HAP-1 (cell line): ENCODE measurements at places on chromosomes 1 and 21.

DNA sequence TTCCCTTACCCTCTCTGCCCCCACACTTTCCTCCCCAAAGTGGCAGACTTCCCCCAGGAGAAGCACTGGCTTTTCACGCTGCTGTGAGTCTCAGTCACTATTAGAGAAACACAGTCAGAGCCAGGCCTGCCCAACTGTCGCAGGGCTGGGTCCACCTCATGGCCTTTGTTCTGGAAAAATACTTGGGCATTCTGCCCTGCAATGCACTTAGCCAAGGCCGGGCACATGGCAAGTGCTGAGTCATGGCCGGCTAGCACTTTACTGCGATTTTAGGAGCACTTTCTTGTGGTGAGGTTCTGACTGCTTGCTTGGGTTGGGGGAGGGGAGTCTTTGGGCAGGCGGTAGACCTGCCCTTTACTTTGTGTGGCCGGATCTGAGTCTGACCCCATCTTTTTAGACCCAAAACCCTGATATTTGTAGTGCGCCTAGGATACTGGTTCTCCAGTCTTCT is 7.7 kb downstream of the EPHX1 start:
- no peak for DNase-seq

DNA sequence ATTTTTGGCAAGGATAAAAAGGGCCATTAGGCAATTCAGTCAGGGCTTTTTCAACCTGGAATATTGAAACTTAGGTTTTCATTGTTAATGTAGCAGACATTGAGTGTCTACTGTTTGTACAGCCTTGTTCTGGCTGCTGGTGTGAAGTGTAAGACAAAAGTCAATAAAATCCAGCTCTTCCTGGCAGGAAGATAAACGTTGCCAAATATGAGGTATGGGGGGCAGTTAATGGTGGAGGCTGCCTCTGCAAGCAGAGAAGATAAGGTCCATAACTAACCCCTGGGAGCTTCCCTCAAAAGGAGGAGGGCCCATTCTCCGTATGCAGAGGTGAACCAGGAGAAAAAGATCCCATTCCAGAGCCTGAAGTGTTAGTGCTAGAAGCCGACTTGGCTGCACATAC is 19.5 kb upstream of the SHE start:
- no peak for DNase-seq

DNA sequence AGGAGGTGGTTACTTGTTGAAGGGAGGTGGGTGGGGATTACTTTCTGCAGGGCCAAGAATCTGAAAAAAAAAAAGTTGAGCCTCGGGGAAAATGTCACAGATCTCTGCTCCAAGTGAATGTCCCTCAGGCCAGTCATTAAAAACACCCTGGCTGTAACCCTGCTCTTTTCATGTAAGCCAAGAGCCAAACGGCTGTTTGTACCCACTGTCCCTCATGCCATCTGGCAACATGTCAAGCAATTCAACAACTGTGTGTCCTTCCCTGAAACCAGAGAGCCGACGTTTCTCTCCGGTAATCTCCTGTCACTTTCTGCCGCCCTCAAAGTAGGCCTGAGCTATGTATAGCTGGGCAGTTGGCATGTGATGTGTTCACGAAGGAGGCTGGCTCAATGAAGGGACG is 14.7 kb downstream of the CASQ2 start:
- DNase-seq, result no peak

GRCh38 chr21:27407271-27407670 is 440.4 kb upstream of the ADAMTS5 start:
- DNase-seq, result no peak

DNA sequence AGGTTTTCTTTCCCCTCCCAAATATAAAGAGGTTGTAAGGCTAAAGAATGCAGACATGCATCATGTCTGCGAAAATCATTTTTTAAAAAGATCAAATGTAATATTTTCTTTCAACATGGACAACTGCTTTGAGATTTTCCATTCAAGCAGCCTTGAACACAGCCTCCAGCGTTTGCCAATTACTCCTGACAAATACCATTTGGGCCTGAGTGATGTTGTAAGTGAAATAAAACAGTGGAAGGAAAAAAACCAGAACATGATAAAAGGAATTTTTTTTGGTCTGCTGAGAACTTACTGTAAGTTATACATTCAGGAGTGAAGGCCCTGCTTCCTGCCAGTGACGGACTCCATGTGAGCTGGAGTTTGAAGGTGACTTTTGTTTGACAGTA is 37.2 kb downstream of the SETD4 start:
- no peak for DNase-seq

- no peak for DNase-seq
These were observed 4.0 kb upstream of the ZBTB18 start for GRCh38 chr1:244046907-244047611.

DNA sequence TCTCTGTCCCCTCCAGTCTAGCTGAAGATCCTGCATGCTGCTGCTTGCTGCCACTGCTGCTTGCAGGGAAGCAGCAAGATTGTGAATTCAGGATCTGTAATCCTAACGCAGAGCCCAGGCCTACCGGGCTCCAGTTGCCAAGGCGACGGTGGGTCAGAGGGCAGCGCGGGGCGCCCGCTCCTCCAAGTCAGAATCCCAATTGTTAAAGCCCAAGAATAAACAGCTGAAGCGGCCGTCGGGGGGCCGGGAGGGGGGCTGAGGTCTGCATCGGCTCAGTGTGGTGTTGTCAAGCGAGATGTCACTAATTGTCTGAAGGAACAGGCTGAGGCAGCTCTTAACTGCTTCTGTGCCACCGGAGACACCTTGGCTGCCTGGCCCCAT is 36.8 kb downstream of the AHDC1 start:
- DNase-seq, result no peak

DNA sequence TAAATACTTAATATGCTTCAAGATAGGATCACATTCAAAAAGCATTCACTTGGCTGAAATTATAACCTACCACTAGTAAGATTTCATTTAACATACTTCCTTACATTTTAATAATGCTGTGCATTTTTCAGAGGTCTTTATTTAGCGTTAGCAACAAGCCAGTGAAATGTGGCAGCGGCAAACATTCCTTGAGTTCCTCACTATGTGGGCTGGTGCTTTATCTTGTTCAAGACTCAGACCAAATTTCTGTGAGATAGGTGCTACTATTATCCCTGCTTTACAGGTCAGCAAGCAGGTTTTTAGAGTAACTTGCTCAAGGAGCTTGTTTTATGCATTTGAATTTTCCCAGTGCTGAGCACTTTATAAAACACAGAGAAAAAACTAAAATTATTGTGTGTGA is 132.7 kb downstream of the PLPPR4 start:
- no peak for DNase-seq

DNA sequence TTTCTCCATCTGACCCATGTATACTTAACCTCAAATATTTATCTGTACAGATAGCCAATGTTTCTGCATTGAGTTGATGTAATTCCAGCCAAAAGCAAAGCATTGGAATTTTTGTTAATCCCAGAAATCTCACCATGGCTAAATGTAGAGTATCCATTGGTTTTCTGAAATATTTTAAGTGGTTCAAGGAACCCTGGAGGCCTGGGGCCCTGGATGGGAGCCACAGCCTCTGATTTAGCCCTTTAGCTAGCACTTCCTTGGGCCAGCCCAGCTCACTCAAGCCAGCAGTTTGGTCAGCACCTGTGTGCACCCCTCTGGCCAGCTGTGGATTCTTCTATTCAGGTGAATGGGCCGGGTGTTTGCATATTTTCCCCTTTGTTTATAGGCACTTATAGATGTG is 18.8 kb upstream of the EPS8L3 start:
- no peak for DNase-seq

- peak; percentile 33 for DNase-seq
These were observed 471.7 kb upstream of the ADGRL2 start for GRCh38 chr1:81329041-81329440.

GRCh38 chr1:190688096-190688495 is 210.4 kb upstream of the BRINP3 start:
- DNase-seq, result no peak

DNA sequence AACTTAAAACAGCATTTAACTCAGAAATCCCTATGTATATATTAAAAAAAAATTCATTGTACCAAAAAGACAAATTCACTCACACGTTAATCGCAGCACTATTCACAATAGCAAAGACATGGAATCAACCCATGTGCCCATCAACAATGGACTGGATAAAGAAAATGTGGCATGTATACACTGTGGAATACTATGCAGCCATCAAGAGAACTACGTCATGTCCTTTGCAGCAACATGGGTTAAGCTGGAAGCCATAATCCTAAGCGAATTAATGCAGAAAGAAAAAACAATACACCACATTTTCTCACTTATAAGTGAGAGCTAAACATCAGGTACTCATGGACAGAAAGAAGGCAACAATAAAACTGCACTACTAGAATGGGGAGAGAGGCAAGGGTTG is 99.4 kb downstream of the FAF1 start:
- DNase-seq, result no peak
